NCI-H187 treated with DMSO at 0.1 percent for 48 hours (cell line): ENCODE measurements at places on chromosomes 4 and X.
A peak's percentile ranks its signal among the peaks of the same experiment; 100 is the strongest.

DNA sequence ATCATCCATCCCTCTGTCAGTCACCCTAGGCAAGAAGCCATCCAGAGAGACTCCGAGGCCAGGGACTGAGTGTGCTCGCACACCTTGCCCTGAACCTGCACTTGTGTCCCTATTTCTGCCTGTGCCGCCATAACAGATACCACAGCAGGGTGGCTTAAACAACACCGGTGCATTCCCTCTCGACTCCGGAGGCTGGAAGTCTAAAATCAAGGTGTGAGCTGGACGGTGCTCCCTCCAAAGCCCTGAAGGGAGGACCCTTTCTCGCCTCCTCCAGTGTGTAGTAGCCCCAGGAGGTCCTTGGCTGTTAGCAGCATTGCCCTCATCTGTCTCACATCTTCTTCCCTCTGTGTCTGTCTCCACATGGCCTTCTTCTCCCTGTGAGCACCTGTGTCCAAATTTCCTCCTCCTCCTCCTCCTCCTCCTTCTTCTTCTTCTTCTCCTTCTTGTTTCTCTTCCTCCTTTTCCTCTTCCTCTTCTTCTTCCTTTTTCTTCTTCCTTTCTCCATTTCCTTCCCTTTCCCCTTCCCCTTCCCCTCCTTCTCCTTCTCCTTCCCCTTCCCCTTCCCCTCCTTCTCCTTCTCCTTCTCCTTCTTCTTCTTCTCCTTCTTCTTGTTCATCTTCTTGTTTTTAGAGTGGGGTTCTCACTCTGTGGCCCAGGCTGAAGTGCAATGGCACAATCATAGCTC is 98.1 kb upstream of the ENPP6 start:
- DNase-seq, result no peak

- DNase-seq, result no peak
These were observed 62.6 kb upstream of the LIMCH1 start for GRCh38 chr4:41475402-41475801.

- no peak for DNase-seq
These were observed 465 bp downstream of the BMPR1B start for GRCh38 chr4:94758141-94758699.

DNA sequence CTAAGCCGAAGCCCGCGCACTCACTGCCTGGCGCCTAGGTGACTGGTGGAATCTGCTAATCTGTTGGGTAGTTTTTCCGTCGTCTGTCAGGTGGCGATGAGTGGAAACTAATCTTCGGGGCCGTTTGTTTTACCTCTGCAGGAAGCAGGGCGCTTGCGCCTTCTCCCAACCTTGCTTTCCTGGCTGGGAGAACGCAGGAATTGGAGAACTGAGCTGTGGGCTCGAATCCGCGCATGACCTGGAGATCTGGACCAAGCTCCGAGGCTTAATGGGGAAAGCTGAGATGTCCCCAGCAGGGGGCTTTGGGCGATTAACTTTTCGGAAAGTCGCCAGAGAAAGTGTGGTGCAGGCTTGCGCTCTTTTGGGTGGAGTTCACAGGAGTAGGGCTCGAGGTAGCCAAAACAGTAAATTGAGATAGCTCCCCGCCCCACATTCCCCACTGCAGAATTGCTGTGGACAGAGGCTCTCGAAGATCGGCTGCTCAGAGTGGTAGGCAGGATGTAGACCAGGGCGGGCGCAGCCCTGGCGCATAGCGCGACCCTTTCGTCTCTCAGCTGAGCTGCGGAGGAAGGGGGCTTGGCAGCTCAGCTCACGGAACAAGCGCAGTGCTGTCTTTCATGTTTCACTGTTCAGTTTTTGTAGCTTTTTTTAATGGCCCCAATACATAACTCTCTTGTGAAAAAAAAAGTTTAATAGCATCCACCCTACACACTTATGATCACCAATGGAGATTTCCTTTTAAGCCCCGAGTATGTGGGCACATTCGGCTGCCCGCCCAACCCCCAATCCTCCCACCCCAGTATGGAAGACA is 2.7 kb upstream of the FGF5 start:
- DNase-seq, result no peak

- no peak for DNase-seq
These were observed 859.4 kb upstream of the FTHL17 start for GRCh38 chrX:31931225-31931624.

GRCh38 chrX:10482261-10482660 is 138.1 kb downstream of the MID1 start:
- DNase-seq, result peak; percentile 82

- DNase-seq, result no peak
These were observed 24.8 kb upstream of the TMSB4X start for GRCh38 chrX:12949927-12950656.

- DNase-seq, result no peak
These were observed 13.3 kb upstream of the PITX2 start for GRCh38 chr4:110636171-110636679.

GRCh38 chrX:68183612-68184214 is 249.6 kb downstream of the OPHN1 start:
- DNase-seq, result no peak

DNA sequence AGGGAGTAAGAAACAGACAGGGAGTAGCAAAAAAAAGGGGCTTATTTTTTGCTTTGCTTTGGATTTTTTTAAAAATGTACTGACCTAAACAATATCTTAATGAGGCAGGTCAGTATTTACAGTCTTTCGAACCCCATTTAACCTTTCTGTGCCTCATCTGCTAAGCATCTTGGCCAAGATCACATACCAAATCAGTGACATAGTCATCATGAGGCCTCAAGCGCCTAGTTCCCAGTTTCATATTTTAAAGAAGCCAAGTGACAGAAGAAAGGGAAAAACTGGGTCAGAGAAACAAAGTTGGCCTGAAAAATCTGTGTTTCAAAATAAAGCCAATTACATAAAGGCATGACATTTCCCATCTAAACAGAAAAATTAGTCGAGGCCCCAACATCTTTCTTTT is 94.6 kb upstream of the WDR44 start:
- DNase-seq, result no peak

DNA sequence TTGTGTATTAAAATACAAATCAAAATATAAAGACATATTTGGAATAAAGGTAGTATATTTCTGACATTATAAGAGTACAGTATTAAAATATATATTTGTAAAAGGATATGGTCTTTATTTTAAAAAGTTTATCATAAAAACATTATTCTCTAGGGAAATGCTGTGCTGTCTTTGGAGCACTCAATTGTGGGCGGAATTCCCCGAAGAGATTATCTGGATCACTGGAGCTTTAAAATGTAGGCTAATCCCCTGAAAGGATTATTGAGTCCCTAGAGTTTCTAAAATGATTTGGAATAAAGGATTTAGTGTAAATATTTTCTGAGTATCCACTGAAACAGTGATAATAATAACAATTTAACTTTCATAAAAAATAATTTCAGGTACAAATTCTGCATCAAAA is 1239.4 kb downstream of the TECRL start:
- DNase-seq, result no peak

DNA sequence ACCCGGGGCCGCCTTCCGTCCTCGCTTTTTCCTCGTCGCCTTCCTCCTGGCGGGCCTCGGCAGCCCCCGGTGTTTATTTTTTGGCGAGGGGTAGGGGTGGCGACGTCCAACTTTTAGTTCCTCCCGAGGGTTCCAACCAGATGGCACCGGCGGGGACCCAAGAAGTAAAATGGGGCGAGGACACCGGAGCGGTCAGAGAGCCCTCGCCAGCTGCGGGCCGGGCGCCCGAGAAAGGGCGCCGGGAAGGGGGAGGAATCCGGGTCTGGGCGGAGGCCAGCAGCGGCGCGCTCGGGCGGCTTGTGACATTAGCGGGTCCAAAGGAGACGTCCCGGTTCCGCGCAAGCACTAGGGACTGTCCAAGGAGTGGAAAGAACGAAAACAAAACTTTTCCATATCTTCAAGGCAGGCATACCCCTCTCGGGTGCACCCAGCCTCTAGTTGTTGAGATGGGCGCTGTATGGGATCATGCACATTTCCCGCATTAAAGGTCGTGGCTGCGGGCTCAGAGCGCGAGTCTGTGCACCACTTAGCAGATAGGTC is 691 bp upstream of the USP46 start:
- no peak for DNase-seq

DNA sequence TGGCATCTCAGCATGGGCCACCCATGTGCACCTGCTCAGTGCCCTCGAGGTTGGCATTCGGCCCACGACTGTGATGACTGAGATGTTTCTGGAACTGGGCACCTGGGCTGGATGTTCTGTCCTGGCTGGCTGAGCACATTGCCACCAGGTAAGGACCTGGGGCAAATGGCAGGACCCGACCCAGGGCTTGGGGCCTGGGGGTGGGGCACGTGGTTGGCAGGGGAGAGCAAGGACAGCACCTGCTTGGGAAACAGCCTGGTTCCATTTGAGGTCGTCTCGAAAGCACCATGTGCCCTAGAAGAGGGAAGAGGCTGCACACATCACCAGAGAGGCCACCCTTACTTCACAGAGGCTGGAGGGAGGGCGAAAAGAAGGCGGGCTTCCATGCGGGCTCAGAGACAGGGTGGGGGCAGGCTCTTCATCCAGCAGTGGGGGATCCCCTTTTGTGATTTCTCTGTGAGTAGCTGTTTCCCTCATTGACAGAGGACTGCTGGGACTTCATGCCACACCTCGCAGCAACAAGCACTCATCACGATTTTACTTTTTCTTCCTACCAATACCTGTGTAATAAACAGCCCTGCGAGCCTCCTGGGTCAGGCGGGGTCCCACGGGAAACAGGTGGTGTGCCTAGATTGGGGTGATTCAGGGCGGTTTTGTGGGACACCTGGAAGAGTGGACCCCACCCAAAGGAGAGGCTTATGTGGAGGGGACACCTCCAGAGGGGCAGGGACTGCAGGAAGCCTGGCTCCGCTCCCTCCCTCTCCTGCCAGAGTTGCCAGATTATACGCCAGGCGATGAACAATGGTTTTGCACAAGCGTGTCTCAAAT is 12.0 kb downstream of the TMEM187 start:
- no peak for DNase-seq
